ENCODE measurements at places on chromosomes 16 and 17.

DNA sequence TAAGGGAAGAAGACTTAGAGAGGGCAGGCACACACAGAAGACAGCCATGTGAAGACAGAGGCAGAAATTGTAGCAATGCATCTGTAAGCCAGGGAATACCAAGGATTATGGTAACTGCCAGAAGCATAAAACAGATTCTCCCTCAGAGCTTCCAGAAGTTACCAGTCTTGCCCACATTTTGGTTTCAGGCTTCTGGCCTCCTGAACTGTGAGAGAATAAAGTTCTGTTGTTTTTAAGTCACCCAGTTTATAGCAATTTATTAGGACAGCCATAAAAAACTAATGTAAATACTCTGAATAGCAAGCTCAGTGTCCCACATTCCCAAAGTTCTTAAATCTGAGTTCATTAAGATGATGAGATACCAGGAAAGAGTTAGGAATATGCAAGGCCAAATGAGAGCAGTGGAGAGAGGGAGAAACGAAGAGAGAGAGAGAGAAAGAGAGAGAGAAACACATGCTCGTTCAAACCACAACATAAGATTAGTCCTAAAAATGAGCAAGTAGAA is 123.4 kb downstream of the HS3ST3A1 start:
- no peak for DNase-seq

DNA sequence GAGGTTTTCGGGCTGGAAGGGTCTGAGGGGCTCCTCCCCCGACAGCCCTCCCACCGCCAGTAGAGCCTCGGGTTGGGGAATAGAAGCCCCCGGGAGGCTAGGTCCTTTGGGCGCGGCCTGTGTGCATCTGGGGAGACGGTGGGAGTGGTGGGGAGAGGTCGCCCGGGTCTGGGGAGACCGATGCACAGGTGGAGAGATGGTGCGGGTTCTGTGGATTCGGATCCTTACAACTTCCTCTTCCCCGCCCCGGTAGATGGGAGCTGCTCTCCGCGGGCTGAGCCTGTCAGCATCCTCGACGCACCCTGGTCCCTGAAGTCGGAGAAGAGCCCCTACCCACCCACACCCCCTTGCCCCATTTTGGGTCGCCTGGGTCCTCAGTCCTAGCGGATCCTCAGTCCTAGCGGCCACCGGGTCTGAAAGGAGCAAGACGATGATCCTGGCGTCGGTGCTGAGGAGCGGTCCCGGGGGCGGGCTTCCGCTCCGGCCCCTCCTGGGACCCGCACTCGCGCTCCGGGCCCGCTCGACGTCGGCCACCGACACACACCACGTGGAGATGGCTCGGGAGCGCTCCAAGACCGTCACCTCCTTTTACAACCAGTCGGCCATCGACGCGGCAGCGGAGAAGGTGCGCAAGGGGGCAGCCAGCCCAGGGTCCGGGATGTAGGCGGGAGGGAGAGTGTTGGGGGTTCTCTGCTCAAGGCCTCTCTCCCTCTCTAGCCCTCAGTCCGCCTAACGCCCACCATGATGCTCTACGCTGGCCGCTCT is 790 bp downstream of the BCKDK start:
- DNase-seq, result no peak

DNA sequence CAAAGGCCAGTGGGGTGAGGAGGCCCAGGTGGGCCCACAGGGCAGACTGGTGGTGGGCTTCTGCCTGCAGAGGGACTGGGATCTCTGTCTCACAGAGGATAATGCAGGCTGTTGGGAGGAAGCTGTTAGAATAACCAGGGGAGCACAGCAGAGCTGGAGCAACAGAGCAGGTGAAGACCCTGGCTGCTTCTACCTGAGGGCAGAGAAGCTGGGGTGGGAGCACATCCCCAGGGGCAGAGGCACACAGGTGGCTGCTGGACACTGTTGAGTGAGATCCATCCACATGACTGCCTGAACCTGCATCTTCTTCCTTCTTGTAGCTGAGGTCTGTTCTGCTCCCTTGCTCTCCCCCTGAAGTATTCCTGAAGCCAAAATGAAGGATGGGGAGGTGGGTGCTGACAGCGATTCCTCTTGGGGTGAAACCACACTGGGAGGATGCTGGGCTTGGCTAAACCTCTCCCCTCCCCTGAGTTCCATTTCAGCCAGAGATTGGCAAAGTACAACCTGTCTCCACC is 1725.0 kb downstream of the TP53TG3F start:
- no peak for DNase-seq

GRCh38 chr16:78609402-78610274 is 510.2 kb downstream of the WWOX start:
- DNase-seq, result no peak

DNA sequence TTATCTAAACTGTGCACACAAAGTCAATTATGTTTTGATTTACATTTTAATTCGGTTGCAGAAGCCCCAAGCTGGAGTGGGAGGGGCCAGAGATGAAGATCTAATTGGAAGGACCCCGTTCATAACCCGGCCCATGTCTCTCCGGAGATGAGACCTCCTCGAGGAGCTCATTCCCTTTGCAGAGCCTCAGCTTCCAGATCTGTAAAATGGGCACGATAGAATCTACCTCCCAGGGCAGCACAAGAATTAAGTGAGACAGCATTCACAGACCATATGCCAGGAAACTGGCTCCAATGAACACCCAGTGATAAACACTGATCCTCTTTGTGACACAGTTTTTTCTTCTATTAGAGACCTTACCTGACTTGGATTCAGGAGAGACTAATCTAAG is 446.5 kb upstream of the CDH5 start:
- no peak for DNase-seq

- DNase-seq, result no peak
Observed at GRCh38 chr17:55632236-55632635, 90.4 kb downstream of the TMEM100 start.

DNA sequence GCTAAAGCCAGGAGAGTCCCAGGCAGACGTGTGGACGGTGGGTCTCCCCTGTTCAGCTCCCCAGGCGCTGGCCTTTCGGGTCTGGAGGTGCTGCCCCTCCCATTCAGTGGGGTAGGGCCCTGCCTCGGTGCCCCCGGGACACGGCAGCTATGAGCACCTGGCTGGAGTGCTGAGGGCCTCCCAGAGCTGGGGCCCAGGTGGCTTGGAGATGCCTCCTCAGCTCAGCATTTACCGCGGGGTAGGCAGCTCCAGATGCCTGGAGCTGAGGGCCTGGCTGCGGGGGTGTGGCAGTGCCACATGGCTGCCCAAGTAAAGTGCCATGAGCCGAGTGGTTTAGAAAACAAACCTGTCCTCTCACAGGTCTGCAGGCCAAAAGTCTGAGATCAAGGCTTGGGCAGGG is 19.5 kb downstream of the SOX8 start:
- no peak for DNase-seq

DNA sequence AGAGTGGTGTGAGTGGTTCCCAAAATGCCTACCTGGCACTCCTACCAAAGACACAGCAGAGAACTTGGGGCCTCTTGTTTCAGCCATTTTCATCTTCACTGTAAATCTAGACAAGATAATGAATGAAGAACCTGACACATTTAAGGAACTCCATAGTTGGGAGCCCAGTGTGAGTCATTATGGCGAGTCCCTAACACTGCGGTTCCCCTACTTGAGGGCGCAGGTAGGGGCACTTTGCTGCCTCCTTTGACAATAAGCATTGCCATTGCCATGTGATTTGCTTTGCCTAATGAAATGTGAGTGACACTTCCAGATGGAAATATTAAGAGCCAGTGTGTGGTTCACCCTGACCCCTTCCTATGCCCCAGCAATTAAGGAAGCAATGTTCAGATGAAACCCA is 517.6 kb downstream of the MAF start:
- no peak for DNase-seq

- DNase-seq, result peak; percentile 6
Observed at GRCh38 chr17:59361386-59361785, 29.9 kb downstream of the YPEL2 start.

GRCh38 chr17:73061161-73061560 is 31.3 kb downstream of the SLC39A11 start:
- no peak for DNase-seq

Measured in stimulated activated naive CD4-positive, alpha-beta T cell treated with Interleukin-2 at 50 U/mL for 16 hours (primary cell).